NCI-H1694 treated with DMSO at 0.1 percent for 48 hours (cell line): ENCODE measurements at places on chromosomes 6 and 20.

DNA sequence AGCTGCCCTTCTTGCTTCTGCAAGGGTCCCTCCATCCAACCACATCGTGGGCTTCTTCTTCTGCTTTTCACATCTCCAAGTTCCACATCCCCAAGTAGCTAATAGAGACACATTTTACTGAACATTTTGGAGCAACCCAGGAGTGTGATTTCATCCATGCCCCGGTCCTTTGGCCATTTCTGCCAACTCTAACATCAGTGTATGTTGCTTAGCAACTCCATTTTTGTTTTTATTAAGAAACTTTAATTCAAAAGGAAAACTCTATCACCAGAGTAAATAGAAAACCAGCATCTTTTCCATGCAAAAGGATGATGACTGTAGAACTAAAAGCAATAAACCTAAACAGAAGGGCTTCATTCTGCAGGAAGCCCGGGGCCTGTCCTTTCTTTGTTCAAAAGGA, 32.7 kb upstream of the SULF2 start:
- no peak for DNase-seq

- DNase-seq: no peak
These were observed 34.2 kb downstream of the CLVS2 start for GRCh38 chr6:123030282-123030681.

GRCh38 chr6:127102299-127102698, 16.2 kb upstream of the RSPO3 start:
- DNase-seq: no peak

DNA sequence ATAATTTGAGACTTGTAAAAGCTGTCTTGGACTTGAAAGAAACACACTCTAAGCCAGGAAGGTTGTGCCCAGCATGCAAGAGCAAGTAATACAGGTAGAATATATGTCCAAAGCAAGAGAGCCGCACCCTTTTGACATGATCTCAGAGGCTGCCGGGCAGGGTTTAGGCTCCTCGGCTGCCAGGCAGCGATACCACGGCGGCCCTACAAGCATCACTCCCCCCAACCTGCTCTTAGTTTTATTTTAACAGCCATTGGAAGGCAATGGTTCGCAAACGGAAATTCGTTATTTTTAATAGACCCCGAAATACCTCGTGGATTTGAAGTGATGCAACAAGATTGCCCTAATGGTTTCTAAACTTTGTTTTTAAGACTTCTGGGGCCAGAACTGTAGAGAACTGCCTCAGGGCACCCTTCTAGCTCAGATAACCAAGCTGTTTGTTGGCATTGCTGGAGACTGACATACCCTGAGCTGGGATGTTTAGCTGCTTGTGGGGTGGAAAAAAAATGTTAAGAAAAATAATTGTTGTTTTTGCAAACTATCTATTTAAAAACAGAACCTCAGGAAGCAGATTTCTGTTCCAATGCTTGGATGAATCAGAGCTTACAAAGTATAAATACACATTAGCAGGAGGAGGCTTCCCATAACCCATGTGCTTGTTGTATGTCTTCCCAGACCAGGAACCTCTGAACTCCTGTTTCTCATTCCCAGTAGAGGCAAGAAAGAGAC, 39.0 kb downstream of the JAG1 start:
- no peak for DNase-seq

DNA sequence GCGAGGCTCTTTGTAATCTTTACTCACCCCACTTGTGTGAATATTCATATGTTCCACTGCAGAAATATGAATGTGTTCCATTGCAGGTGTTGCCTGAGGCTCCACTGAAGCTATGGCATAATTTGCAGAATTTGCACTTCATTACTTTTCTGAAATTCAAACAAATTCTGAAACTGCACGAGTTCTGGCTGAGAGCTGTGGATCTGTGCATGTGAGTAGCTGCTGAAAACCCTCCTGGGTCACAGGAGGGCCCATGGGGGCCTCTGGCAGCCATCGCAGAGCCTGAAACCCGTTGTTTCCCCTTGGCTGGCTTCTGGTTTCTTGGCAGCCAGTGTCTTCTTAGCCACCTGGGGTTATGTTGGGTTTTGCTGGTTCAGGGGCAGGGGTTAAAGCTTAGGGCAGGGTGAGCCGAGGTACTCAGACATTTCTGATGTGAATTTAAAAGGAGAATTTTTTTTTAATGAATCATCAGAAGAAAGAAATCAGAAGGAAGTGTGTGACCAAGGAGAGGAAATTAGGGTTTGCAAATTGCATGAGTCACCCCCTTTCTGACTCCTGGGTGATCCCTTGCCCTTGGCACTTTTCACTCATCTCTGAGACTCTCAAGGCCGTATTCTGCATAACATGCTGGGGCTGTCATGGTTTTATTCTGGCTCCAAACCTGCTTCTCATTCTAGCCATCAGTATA, 40.6 kb downstream of the TOX2 start:
- no peak for DNase-seq

DNA sequence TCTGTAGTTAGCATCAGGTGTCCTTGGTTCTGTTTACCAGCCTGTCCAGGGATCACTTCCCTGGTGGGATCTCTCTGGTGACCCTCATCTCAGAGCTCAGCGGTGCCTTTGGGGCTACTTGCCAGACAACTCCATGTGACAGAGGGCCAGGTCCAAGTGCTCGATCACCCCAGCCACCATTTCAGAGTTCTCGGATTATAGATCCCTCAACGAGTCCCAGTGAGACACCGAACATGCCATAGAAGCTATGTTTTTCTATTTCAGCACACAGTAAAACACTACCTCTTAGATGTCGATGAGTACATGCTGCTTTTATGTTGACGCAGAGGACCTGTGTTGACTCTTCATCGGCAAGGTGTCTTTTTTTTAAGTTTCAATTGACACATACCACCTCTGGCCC, 170.1 kb upstream of the AKAP12 start:
- no peak for DNase-seq

DNA sequence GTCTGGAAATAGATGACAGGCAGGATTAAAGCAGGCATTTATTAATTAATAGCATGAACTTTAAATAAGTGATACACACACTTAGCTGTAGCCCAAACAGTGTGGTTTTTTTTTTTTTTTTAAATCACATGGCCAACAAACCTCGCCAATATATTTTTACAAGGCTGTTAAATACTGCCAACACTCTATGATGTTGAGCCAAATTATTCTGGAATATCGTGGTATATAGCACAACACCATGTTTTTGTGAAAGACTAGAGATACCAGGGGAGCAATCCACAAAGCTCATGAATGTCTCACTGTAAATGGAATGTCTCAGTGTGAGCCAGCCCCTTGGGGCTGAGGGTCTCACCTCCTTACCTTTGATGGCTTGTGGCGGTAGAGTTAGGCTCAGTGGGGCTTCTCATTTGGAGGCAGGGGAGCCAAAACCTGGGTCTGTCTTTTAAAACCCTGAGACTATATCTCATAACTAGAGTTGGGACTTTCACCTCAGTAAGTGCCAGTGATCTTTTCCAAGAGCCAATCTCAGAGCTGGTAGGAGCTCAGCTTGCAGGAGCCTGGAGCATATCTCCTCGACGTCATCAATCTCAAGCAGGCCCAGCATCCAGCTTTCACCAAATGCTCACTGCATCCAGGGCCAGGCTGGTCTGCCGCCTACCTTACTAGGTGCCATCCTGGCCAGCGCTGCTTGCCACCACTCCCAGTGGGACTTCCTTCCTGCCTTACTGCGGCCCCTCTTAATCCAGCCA, 78.5 kb upstream of the FAM184A start:
- no peak for DNase-seq

- DNase-seq: no peak
These were observed 684 bp downstream of the ZNFX1 start for GRCh38 chr20:49276961-49277785.

GRCh38 chr6:105667056-105667455, 264.2 kb upstream of the PREP start:
- DNase-seq: no peak

DNA sequence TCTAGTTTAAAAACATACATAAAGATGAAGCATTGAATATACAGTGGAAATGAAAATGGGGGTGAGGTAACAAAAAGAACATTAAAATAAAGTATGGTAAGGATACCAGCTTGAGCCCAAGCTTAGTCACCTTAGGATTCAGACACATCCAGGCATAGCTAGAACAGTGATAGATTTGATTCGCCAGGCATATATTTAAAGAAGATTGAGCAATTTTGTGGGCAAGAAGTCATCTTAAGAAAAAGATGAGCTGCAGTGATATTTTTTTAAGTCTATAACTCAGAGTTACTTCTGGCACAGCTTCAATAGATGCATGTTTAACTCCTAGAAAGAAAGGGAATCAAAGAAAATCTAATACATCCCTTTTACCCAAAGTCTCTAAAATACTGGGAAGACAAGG, 97.9 kb downstream of the BMP5 start:
- no peak for DNase-seq

DNA sequence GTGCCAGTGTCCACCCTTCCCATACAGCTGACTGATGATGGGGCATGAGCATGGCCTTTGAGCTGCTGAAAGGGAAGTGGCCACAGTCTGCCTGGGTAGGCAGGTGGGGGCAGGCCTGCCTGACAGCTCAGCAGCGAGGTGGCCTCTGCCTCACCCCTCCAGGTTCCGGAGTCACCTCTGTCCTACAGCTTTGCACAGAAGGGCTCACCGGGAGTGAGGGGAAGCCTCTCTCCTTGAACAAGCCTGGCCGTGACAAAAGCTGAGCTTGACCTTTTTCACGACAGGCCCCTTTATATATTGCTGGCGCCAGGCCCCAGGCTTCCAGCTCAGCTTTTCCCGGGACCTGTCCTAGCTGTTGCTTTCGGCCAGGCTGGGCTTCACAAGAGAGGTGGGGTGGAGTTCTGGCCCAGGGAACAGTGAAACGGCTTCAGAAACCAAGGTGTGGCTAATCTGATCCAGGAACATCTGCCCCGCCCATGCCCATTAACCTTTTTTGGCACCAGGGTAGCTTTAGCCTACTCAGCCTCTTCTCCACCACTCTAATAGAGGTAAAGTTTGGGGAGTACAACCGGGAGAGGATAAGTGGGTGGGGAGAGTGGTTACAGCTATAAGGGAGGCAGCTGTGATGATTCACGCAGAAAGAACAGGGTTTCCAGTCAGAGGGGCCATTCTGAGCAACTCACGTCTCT, 42.9 kb downstream of the C6orf132 start:
- no peak for DNase-seq

GRCh38 chr6:13398421-13398994, 70.2 kb upstream of the TBC1D7 start:
- no peak for DNase-seq

DNA sequence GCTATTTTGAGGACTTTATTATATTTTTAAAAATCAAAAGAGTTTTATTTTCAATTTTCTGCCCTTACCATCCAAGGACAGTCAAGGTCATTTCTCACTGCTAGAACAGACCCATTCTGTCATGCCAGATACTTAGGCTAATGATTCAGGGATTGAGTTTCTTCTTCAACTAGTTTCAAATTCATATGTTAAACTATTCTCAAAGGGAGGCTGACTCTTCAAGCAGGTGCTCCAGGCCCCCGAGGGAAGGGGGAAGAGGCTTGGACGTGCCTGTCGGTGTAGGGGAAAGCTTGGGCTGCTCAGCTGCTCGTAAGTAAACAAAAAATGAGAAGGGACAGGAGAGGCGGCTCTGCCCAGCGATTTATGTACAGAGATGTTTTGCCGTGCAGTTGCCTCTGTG, 69.4 kb upstream of the MYLIP start:
- DNase-seq: no peak

DNA sequence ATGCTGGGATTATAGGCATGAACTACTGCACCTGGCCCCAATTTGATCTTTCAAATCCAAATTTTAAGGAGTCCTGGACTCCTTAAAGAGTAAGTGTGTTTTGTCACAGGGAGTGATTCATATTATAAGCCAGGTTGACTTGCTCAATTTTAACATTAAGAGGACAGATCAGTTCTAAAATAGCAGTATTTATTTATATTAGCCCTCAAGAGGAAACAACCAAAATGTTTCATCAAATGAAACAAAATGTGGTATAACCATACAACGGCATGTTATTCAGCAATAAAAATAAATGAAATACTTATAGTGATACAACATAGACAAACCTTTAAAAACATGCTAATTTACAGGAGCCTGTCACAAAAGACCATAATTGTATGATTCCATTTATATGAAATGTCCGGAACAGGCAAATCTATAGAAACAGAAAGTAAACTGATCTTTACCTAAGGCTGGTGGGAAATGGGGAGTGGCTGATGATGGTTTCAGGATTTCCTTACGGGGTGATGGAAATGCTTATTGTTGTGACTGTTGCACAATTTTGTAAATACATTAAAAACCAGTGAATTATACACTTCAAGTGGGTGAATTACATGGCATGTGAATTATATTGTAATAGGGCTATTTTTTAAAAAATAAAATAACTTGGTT, 637.4 kb downstream of the MMUT start:
- DNase-seq: no peak

GRCh38 chr20:24872291-24873024, 76.6 kb upstream of the CST7 start:
- peak; percentile 13 for DNase-seq
